ENCODE measurements at places on chromosomes 5 and 9.
A peak's percentile ranks its signal among the peaks of the same experiment; 100 is the strongest.

GRCh38 chr5:113068559-113068958, 92.0 kb downstream of the DCP2 start:
- DNase-seq: no peak

GRCh38 chr5:56319526-56320181, 86.5 kb upstream of the ANKRD55 start:
- no peak for DNase-seq

DNA sequence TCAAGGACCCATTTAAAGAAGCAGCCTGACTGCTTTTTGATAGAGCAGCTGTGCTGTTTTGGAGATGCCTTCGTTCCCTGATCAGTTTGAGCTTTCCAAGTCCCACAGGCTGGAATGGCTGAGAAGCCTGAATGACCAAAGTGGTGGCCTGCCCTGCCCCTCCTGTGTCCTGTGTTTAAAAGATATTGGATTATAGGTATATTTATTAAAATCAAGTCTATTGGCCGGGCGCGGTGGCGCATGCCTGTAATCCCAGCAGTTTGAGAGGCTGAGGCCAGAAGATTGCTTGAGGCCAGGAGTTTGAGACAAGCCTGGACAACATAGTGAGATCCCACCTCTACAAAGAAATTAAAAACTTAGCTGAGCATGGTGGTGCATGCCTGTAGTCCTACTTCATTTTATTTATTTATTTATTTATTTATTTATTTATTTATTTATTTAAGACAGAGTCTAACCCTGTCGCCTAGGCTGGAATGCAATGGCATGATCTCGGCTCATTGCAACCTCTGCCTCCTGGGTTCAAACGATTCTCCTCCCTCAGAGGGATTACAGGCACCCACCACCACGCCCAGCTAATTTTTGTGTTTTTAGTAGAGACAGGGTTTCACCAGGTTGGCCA, 87.7 kb downstream of the CACNA1B start:
- DNase-seq: peak; percentile 59

DNA sequence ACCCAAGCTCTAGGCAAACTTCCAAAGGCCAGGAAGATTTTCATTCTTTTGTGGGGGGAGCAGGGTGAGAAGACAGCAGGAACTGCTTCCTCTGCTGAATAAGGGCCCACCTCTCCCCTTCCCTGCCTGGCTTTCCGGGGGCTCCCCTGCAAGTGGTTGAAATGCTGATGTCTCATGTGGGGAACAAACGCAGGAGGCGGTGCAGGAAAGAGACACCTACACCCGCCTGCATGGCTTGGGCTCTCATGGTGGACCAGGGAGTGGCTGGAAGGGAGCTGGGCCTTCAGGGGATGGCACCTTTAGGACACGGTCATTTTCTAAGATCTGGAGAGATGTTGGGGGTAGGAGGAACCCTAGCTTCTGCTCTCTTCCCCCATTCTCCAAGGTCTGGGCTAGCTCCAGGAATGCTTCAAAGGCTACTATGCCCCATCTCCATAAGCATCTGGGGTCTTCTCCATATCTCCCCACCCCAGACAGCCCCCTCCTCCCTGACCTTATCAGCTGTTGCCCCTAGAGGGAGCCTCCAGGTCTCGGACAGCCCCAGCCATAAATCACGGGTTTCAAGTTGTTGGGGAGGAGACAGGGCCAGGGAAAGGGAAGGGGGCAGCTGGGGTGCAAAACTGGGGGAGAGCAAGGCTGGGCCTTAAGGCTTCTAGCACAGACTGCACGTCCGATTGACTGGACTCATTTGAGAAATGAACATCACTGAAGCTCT, 76.6 kb downstream of the PSD2 start:
- no peak for DNase-seq

- DNase-seq: no peak
Observed at GRCh38 chr5:171795381-171795780, 9.8 kb downstream of the SMIM23 start.

GRCh38 chr5:77770293-77771005, 5.7 kb downstream of the TBCA start:
- DNase-seq: no peak

- no peak for DNase-seq
Observed at GRCh38 chr5:154647114-154647760, 107.9 kb upstream of the LARP1 start.

GRCh38 chr5:31247381-31247780, 53.9 kb downstream of the CDH6 start:
- no peak for DNase-seq

DNA sequence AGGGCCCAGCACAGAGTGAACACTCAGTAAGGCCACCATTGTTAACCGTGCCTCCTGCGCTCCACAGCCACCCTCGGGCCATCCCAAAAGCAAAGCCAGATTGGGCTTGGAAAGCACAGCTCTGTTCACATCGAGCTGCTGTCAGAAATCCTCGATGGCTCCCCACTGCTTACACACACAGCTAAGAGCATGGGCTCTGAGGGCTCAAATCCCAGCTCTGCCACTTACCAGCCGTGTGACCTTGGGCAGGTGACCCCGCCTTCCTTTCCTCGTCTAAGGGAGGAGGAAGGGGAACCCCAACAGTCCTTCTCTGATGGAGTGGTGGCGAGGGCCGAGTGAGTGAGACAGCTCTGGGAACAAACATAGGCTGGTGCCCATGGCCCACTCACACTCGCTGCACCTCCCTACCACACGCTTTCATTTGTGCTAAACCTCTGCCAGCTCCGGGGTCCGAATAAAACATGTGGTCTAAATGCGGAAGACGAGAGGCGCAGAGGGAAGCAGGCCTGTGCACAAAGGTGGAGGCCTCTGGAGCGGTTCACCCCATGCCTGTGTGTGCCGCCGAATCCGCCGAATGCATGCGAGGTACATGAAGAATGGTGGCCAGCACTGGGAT, 139.3 kb downstream of the PAX5 start:
- no peak for DNase-seq

- peak; percentile 21 for DNase-seq
Observed at GRCh38 chr9:38332625-38333024, 59.9 kb upstream of the ALDH1B1 start.

- no peak for DNase-seq
Observed at GRCh38 chr5:14212838-14213237, 69.7 kb downstream of the TRIO start.

DNA sequence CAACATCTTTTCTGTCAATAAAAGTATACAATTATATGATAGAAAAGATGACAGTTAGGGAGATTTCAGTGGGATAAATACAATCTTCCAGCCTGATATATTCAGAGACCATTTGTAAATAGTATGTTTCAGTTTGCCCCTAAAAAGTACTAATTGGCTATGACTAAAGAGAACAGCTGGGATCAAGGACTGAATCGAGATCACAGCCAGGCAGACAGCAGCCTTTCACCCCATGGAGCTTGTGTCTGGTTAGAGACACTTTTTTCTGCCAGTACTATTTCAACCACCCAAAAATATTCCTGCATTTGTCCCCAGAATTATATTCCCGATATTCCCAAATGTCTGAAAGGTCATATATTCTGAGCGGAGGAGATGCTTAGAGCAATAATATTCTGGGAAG, 577.3 kb upstream of the TLE4 start:
- no peak for DNase-seq

- DNase-seq: no peak
Observed at GRCh38 chr9:126986506-126986951, 71.9 kb downstream of the RALGPS1 start.

GRCh38 chr5:5188376-5189050, 48.4 kb downstream of the ADAMTS16 start:
- no peak for DNase-seq

DNA sequence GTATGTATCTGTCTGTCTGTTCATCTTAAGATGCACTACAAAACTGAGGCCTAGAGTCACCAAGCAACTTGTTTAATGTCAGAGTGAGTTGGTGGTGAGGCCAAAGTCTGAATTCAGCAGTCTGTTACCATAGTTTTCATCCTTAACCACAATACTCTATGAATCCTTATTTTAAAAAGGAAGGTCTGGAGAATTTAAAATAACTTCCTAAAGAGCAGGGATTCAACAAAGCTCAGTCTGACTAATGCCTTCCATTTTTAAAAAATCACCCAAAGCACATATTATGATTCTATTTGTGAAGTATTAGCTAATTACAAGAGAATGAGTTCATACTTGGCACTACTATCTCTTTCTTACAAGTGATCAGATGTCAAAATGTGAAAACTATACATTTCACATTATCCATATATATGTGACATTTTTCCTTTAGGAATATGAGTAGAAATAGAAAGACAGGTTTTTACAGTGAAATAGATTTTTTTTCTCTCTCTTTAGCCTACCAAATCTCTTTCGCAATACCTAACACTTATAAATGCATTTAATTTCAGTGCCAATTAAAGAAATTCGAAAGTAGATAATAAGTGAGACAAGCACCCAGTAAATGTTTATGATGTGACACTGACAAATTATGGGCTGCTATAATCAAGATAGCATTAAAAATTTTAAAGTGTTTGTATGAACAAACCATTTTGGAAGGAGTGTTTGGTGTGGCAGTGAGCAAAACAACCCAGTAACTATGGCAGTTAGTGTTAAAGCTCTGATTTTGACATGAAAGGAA, 102.3 kb upstream of the CDKN2B start:
- DNase-seq: no peak

DNA sequence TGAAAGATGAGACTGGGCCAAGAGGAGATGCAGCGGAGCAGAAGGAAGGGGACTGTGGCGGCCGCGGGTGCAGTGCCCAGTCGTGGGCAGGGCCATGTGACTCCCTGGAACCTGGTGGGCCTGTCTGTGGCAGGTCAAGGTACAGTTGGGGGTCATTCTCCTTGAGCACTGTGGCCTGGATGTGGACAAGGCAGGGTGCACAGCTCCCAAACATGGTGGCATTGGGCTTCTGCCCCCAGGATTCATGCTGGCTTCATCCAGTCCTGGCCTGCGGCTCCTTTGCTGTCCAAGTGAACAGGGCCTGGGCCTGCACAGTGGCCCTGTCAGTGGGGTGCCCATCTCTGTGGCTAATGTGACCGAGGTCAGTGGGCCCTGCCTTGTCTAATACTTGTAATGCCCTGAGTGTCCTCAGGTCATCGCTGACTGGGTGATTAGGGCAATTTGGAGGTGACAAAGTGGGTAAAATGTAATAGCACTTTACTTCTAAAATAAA, 39.9 kb downstream of the CEP72 start:
- no peak for DNase-seq

DNA sequence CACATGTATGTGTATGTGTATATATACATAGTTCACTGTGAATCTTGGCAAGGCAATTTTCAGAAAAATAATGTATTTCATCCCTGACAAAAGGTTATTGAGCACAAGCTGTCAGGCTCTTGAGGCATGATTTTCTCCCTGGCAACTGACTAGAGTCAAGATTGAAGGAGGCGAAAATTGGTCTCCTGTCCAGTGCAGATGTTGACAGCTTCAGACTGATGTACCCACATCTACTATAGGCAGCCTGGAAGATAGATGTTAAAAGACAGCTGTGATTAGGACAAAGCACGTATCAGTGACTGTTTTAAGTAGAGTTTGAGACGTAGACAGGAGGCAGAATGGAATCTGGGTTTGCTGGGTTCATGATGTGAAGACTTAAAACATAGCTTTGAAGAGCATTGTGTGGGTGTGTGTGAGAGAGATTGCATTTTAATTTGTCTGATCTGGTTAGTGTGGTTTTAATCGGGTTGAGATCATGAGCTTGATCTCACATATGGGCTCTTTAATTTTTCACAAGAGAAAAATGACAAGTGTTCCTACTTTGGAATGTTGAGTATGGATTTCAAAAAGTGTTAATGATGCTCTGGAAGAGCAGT, 39.1 kb downstream of the CTNNA1 start:
- no peak for DNase-seq

GRCh38 chr9:13034694-13035002, 244.8 kb downstream of the MPDZ start:
- DNase-seq: no peak

DNA sequence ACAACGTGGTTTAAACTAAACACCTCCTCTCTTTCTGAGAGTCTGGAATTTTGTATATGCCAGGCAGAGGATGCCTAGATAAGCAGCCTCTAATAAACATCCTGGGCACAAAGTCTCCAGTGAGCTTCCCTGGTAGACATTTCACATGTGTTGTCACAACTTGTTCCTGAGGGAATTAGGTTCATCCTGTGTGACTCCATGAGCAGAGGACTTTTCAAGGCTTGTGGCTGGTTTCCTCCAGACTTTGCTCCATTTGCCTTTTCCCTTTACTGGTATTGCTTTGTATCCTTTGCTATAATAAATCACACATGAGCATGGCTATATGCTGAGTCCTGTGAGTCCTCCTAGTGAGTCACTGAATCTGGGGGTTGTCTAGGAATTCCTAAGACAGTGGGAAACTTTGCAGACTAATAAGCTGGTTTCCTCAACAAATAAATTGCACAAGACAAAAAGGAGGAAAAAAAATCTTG, 77.4 kb downstream of the NR2F1-AS1 start:
- DNase-seq: no peak

- no peak for DNase-seq
Observed at GRCh38 chr9:69427286-69427685, 102.3 kb downstream of the ENTREP1 start.

DNA sequence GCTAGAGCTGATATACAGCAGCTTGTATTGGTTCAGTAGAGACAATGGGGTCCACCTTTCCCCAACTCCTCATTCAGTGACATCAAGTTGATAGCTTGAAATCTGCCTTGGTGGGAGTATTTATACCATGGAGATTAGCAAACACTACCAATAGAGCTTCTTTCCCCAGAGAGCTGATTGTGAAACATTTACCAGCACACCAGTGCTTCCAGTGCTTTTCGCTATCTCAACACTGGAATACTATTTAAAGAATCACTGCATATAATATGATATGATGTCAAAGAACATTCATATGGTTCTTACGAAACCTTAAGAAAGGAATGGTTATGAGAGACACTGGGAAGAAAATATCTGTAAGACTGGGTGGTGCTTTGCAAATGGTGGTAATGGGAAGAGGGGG, 21.8 kb upstream of the RNF145 start:
- no peak for DNase-seq

- DNase-seq: no peak
Observed at GRCh38 chr9:73497796-73498195, 346.1 kb downstream of the ANXA1 start.

- DNase-seq: no peak
Observed at GRCh38 chr5:14627270-14627669, 37.2 kb upstream of the OTULIN start.

DNA sequence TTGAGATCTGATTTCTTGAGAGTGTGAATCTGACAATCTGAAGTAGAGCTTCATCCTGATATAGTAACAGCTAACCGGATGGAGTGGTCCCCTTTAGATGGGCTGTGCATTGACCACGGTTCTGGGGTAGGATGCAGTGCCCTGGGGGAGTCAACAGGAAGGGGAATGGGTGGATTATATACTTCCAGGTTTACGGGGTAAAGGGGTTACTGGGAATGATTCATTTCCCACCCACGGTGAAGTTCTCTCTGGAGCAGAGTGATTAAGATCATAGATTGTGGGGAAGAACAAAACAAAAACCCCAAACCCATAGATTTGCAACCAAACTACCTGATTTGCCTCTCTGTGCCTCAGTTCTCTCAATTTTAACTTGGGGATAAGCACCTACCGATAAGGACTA, 1.5 kb upstream of the B4GALT7 start:
- DNase-seq: no peak

GRCh38 chr5:53490747-53491146, 10.3 kb downstream of the FST start:
- DNase-seq: no peak

- DNase-seq: no peak
Observed at GRCh38 chr9:34158362-34158869, 20.4 kb upstream of the UBAP1 start.

- no peak for DNase-seq
Observed at GRCh38 chr5:146540414-146540813, 24.4 kb upstream of the GPR151 start.

Measured in osteocyte (in vitro differentiated cells).